Astrocyte (in vitro differentiated cells and primary cell): ENCODE measurements at places on chromosomes 13 and 19. TPM values are rescaled to one million over a fixed set of nuclear protein-coding genes. Genes with fewer than 3 reads are reported as not detected.

- DNase-seq = no peak
Measured at GRCh38 chr19:29079356-29080032, 133.5 kb downstream of the UQCRFS1 start.

DNA sequence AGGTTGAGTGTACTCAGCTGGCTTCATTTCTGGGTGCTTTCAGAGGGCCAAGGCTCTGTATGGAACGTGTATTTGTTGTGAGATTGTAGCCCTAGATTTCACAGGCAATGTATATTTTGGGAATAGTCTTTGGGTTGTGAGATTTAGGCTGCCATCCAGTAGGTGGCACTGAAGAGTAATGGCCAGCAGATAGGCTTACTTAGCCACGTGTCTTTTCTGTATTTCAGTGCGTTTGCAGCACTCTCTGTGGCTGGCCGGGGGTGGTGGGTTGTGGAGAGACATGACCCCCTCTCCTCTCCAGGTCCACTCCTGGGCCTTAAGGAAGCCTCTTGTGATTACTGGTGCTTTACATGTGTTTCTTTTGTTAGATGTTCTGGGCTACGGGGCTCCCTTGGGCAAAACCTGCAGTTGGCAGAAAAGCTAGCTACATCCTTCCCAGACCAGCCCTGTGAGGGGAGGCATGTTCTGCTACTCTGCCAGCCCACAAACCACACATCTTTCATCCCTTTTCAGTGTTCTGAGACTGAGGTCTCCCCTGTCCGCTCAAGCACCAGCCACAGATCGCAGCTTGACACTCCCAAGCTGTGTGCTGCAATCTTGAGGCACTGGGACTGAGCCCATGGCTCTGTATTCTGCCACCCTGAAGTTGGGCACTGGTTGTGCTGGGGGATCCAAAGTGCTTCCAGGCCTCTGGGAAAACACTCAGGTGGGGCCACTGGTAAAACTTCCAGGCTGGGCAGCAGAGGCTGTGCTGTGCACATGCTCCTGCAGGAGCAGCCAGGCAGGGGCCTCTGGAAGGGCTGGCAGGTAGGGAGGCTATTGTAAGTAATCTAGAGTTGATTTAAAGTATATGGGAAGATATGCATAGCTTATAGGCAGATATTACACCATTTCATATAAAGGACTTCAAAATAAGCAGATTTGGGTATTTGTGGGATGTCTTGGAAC, 1096.8 kb upstream of the PCDH20 start:
- no peak for DNase-seq

DNA sequence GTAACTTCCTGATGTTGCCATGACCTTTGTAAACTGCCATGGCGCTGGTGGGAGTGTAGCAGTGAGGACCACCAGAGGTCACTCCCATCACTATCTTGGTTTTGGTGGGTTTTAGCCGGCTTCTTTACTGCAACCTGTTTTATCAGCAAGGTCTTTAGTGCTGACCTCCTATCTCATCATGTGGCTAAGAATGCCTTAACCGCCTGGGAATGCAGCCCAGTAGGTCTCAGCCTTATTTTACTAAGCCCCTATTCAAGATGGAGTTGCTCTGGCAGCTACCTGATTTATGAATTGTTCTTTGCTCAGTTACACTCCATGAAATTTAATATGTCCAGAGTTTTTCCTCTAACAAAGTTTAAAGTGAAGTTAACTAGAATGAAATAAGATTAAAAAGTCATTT, 4.6 kb upstream of the EPS15L1 start:
- no peak for DNase-seq

- peak; percentile 25 for DNase-seq
Measured at GRCh38 chr13:33610438-33611120, 207.4 kb upstream of the RFC3 start.

PRODH2 gene
- not detected in 2 replicates for total RNA-seq

ZNF793 gene
- total RNA-seq = 8.5 and 9.8 TPM in 2 replicates
